ENCODE measurements at places on chromosomes 12 and 14. TPM values are rescaled to one million over a fixed set of nuclear protein-coding genes. Genes with fewer than 3 reads are reported as not detected.
A peak's percentile ranks its signal among the peaks of the same experiment; 100 is the strongest.

DNA sequence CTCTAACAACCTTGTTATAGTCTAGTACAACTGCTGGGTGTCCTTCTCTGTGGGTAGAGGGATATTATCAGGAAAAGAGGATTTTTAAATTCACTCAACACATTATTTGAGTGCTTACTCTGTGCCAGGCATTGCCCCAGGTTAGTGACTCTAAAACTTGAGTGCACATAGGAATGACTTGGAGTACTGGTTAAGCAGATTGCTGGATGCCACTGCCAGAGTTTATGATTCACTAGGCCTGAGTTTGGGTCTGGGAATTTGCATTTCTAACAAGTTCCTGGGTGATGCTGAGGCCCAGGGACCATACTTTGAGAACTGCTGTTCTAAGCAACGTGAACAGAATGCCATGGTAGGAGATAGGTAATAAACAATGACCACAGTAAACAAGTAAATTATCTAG, 96.6 kb downstream of the CFAP54 start:
- no peak for DNase-seq

NPFF gene
- polyA plus RNA-seq = not detected

- DNase-seq = no peak
Observed at GRCh38 chr14:73248108-73248868, 11.0 kb downstream of the PAPLN start.

- peak; percentile 10 for DNase-seq
Observed at GRCh38 chr12:66003951-66004350, 126.6 kb downstream of the LLPH start.

DNA sequence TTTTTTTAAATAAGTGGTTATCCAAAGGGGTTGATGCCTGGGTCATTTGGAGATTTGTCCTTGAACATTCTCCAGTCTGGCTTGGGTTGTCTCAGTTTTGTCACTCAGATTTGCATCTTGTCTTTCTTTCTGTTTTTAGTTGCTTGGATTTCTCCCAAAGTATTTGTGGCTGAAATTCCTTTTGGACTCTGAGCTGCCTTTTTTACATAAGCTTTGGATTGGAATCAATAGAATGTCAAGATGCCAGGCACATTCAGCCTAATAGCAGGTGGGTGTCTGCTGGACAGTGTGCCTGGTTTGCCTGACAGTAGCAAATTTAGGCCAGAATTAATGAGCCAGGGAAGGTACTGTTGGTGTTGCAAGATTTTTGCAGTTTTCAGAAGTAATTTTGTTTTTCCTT, 50.0 kb downstream of the FLRT2 start:
- peak; percentile 47 for DNase-seq

DNA sequence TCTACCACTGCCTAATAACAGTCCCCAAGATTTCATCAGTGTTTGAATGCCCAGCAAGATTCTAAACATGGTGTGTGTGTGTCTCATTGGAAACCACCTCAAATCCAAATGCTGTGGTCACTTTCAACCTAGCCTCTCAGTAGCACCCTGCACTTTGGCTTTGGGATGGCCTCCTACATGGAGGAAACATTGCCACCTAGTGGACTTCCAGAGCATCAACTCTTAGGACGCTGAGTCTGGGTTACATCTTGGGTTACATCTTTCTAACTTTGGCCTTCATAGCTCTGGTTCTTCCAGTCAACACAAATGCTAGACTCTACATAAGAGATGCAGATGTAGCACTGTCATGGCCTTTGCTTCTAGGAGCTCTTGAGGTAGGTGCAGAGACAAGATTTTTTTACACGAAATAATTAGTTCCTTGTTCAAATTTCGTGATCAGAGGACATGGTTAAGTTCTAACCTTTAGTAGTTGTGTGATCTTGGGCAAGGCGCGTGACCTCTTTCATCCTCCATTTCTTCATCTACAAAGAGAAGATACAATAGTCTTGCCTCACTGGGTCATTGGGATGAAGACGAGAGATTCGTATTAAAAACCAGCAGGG, 113.5 kb upstream of the VASH1 start:
- peak; percentile 65 for DNase-seq

DNA sequence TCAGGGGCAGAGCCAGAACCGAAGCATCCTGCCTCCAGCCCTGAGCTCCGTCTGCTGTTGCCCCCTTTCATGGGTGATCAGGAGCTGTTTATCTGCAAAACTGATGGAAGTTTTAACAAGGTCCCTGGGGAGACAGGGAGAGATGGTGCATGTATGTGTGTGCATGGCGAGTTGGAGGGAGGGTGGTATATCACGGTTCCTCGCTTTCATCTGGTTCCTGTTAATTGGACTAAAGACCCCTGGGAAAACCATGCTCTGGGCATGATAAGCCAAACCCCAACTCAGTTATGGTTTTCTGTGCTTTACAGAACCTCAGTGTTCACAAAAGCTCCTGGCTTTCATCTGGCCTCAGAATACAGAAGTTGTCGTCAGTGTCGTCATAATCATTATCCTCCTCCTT, 133.6 kb downstream of the KSR2 start:
- no peak for DNase-seq

KRT86 gene
- polyA plus RNA-seq = 0.26 TPM

- no peak for DNase-seq
Observed at GRCh38 chr12:112482733-112483132, 64.0 kb downstream of the PTPN11 start.

GRCh38 chr14:45651890-45652289, 398.9 kb upstream of the MIS18BP1 start:
- peak; percentile 3 for DNase-seq

KRT73 gene
- not detected for polyA plus RNA-seq

- DNase-seq = peak; percentile 61
Observed at GRCh38 chr12:5899675-5900074, 45.4 kb downstream of the ANO2 start.

PFDN5 gene
- polyA plus RNA-seq = 451 TPM

DEPDC4 gene
- 1.2 TPM for polyA plus RNA-seq

GRCh38 chr12:12088147-12088546, 17.4 kb downstream of the BCL2L14 start:
- DNase-seq = no peak

DNA sequence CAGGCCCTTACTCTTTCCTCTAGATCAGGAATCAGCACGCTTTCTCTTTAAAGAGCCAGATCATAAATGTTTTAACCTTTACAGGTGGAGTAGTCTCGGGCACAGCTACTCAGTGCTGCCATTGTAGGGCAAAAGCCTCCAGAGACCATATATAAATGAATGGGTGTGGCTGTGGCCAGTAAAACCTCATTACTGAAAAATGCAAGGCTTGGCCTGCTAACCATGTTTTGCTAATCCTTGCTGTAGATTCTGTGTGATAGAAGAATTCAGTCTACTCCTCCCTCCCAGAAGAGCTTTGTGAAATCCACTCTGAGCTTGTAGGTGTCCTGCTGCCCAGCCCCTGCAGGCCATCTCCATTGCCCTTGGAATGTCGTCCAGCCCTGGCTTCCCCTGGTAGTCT, 58.1 kb downstream of the HSP90AA1 start:
- DNase-seq = no peak

DNA sequence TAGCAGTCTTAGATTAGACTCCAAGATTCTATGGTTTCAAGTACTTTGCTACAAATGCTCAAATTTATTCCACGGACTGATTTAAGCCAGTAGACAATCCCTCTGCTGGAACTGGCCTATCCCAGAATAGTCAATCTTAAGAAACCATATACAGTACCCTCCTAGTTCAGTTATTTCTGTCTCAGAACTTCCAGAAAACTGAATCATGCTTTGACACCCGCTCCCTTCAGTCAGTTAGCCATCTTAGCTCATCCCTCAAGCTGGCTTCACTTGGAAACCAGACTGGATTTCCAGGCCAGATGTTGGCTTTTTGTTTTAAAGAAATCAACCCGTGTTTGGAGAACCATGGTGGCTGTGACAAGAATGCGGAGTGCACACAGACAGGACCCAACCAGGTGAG, 125.5 kb downstream of the NT5DC3 start:
- DNase-seq = no peak

GRCh38 chr14:68519671-68520187, 273.1 kb downstream of the ZFP36L1 start:
- peak; percentile 52 for DNase-seq

PAX9 gene
- polyA plus RNA-seq = 0.60 TPM

DNA sequence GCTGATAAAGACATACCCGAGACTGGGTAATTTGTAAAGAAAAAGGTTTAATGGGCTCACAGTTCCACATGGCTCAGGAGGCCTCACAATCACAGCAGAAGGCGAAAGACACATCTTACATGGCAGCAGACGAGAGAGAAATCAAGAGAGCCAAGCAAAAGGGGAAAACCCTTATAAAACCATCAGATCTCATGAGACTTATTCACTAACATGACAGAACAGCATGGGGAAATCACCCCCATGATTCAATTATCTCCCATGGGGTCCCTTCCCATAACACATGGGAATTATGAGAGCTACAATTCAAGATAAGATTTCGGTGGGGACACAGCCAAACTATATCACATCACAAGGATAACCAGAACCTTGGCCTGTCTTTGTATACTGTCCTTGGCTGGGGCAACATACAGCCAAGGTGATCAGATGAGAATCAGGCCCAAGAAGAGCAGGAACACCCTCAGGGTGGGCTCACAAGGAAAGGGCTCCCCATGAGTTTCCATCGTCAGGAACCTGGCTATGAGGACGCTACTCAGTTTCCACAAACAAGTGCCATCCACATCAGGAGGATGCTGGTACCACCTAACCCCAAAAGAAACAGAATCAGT, 152.7 kb downstream of the FOXN3 start:
- no peak for DNase-seq

KLRC3 gene
- polyA plus RNA-seq = not detected

CEP170B gene
- polyA plus RNA-seq = 1.8 TPM

- no peak for DNase-seq
Observed at GRCh38 chr14:67242168-67242420, 859 bp downstream of the PALS1 start.

DNA sequence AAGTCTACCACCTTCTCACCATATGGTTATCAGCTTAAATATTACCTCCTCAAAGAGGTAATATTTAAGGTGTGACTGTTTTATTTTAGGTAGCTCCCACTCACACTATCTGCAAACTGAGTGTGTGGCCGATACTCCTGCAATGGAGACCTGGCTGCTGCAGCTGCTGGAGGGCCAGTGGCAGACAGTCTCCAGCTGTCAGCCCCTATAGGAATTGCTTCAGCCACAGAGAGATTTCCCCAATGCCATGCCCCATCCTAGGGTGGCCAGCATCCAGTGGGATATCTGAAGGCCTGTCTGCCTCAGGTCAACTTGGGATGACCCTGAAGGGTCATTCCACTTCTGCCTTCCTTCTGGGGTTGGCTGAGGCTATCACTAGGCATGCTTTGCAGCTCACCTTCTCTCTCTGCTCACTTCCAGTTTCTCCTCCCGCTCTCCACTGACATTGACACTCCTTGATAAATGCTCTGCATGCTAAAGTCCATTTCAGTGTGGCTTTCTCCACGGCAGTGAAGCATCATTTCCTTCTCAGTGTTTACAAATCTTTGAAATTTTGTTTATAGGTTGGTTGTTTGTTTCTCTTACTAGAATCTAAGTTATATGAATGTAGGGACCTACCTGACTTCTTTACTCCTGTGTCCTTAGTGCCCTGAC, 90.2 kb upstream of the USP44 start:
- DNase-seq = peak; percentile 48

TAS2R50 gene
- polyA plus RNA-seq = not detected

- DNase-seq = no peak
Observed at GRCh38 chr14:28323366-28323765, 443.2 kb upstream of the FOXG1 start.

OVCH1 gene
- polyA plus RNA-seq = 0.08 TPM

- DNase-seq = no peak
Observed at GRCh38 chr12:113273053-113273725, 51.9 kb downstream of the TPCN1 start.

- no peak for DNase-seq
Observed at GRCh38 chr12:106140223-106140986, 1.7 kb upstream of the NUAK1 start.

DNA sequence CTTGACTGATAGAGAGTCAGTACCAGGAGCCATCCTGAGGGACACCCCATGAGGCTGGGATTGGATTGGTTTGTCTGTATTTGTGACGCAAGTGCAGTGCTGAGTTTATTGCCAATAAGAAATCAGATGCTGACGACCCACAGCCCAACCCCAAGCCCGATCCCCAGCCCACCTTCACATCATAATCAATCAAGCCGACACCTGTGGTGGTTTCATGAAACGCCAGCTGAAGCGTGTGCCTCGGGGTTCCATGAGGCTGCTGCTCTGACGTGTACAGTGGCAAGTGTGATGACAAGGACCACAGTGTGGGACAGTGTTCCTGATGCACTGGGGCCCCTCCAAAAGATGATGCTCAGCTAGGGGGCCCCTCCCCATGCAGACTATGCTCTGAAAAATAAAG, 62.1 kb upstream of the C14orf180 start:
- DNase-seq = no peak

DNA sequence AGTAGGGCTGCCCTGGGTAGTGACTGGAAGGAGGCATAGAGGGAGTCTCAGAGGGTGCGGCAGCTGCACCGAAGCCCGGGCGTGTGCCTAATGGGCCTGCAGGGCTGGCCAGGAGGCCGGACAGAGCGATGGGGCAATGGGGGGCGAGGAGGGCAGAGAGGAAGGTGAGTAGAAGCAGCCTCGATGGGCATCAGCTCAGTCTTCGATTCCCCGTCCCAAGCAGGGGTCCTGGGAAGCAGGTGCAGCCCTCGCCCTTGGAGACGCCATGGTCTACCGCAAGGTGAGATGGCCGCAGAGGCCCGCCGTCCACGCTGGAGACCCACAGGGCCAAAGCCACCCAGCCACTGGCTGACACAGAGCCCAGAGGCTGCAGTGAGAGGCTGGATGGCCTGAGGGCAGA, 70.8 kb downstream of the GALNT9 start:
- DNase-seq = no peak

- DNase-seq = no peak
Observed at GRCh38 chr12:89210277-89210676, 142.0 kb downstream of the DUSP6 start.

DNA sequence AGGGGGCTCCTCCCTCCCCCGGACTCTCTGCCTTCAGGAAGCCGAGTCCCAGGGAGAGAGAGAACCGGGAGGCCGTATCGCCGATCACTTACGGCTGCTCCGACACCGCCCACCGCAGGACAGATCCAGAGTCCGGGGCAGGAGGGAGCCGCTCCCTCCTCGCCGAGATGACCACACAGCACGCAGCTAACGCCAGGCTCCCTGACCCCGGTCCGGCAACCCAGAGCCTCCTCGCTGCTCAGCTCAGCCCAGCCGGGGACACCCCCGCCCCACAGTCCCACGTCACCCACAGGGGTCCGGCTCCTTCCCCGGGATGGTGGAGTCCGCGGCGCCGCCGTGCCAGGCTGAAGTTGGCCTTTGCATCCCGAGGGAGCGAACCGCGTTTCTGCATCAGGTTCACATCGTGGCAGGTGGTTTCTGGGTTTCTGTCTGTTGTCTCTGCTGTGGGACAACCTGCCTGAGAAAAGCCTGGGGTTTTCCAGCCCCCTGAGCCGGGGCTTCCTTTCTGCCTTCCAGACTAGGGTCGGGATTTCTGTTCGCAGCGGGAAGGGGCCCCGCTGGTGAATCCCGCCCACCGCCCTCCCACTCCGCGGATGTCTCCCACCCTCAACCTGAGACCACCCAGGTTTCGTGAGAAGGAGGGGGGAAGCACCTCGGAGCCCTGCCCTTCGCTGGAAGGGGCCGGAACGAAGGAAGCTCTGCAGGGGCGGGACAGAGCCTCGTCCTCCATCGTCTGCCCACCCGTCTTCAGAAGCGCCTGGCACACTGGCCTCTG, 61.2 kb downstream of the NOC4L start:
- no peak for DNase-seq

- no peak for DNase-seq
Observed at GRCh38 chr12:88057994-88058718, 29.0 kb upstream of the C12orf50 start.

ANKRD33 gene
- 0.09 TPM for polyA plus RNA-seq

GRCh38 chr14:66360366-66360926, 125.7 kb upstream of the CCDC196 start:
- DNase-seq = no peak
